ENCODE measurements at places on chromosomes 16 and 17. TPM values are rescaled to one million over a fixed set of nuclear protein-coding genes. Genes with fewer than 3 reads are reported as not detected.

PMP22 gene
- 73.6 TPM for total RNA-seq

- H3K36me3 ChIP-seq: peaks cover 22% of the 10 kb centered on the region
- H3K27ac ChIP-seq: no peak overlapping the region
- DNase-seq: no peak
- H3K27me3 ChIP-seq: no peaks in the 10 kb centered on the region
- H3K4me3 ChIP-seq: no peak overlapping the region
Measured at GRCh38 chr17:50739098-50739497, 19.7 kb downstream of the LUC7L3 start.

GRCh38 chr16:29834079-29834478, 13.8 kb downstream of the MVP start:
- no peak overlapping the region for H3K4me3 ChIP-seq
- no peaks in the 10 kb centered on the region for H3K4me1 ChIP-seq
- no peak for DNase-seq

DNA sequence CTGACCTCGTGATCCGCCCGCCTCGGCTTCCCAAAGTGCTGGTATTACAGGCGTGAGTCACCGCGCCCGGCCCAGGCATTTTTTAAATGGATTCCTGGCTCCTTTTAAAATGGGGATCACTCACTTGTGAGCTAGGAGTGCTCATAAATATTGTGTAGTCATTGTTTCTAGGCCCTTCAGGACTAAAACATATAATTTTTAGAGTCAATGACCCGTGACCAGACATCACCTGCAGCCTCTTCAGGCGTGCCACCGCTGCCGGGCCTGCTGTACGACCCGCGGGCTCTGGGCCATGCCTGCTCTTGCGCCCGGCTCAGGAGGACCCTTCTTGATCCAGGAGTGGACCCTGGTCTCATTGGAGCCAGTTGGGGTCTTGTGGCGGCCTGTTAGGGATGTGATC, 30.8 kb downstream of the EFCAB5 start:
- no peak for DNase-seq
- H3K27me3 ChIP-seq: no peaks in the 10 kb centered on the region
- no peak overlapping the region for H3K27ac ChIP-seq
- H3K36me3 ChIP-seq: no peaks in the 10 kb centered on the region

GRCh38 chr17:81456798-81457197, 55.8 kb downstream of the ACTG1 start:
- no peaks in the 10 kb centered on the region for H3K36me3 ChIP-seq
- no peak for DNase-seq
- H3K4me3 ChIP-seq: no peak overlapping the region

- DNase-seq: no peak
- H3K27me3 ChIP-seq: no peaks in the 10 kb centered on the region
- no peaks in the 10 kb centered on the region for H3K36me3 ChIP-seq
- H3K27ac ChIP-seq: no peak overlapping the region
Measured at GRCh38 chr16:9970244-9970643, 212.0 kb downstream of the GRIN2A start.

GRCh38 chr17:31736855-31737625, 122.0 kb downstream of the COPRS start:
- H3K36me3 ChIP-seq: no peaks in the 10 kb centered on the region
- H3K4me3 ChIP-seq: no peak overlapping the region
- no peak for DNase-seq
- no peaks in the 10 kb centered on the region for H3K27me3 ChIP-seq
- no peaks in the 10 kb centered on the region for H3K4me1 ChIP-seq

DNA sequence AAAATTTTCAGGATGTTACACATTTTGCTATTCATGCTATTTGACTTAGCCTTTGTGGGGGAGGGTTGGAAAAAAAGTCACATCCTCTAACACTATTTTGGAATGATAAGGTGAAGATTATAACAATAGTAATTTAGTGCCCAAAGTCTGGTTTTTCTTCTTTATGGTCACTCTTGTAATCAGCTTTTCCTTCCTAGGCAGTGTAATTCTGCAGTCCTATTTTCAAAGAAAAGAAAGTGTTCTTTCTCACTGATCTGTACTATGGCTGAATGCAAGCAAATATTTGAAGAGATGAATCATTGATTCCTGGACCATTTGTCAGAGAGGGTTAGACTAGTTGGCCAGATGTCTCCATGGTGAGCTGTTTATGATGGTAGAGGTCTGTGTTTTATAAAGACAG, 8.4 kb downstream of the RSPRY1 start:
- H3K27ac ChIP-seq: no peak overlapping the region
- no peaks in the 10 kb centered on the region for H3K36me3 ChIP-seq
- no peaks in the 10 kb centered on the region for H3K4me1 ChIP-seq
- DNase-seq: no peak

- H3K4me3 ChIP-seq: peak overlapping the region; percentile 81
- DNase-seq: no peak
- peaks cover 25% of the 10 kb centered on the region for H3K36me3 ChIP-seq
- H3K4me1 ChIP-seq: no peaks in the 10 kb centered on the region
- H3K27me3 ChIP-seq: no peaks in the 10 kb centered on the region
Measured at GRCh38 chr17:4998732-4999429, 1.1 kb downstream of the KIF1C start.

TRPV3 gene
- 1.2 TPM for total RNA-seq

DNA sequence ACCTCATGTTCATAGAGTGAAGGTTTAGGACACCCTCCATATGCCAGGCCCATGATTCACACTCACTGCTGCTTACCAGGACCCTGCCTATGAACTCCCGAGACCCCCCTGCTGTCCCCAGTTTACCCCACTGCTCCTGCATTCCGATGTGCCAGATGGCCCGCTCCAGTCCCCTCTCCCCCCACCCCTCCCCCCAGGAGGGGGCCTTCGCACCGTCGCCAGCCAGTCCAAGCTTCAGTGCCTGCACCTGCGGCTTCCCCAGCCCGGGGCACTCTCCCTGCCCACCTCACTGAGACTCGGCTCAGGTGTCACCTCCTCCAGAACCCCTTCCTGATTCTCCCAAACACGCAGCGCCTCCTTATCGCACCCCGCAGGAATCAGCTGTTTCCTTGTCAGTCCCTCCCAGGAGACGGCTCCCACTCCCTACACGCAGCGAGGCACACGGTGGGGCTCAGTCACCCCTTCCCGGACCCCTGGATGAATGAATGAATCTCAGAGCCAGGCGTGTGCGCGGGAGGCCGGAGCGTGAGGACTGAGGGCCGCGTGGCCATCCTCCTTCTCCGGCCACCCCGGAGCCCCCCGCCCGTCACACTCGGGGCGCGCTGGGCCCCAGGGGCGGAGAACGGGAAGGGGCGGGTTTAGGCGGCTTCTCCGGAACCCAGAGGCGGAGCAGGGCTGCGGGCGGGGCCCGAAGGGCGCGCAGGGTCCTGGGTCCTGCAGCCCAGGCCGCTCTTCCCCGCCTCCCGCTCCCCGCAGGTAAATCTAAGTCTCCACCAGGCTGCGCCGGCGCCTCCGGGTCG, 1.6 kb downstream of the MYO1C start:
- peak; percentile 92 for DNase-seq
- H3K4me1 ChIP-seq: no peaks in the 10 kb centered on the region
- no peaks in the 10 kb centered on the region for H3K27me3 ChIP-seq
- no peaks in the 10 kb centered on the region for H3K36me3 ChIP-seq

DNA sequence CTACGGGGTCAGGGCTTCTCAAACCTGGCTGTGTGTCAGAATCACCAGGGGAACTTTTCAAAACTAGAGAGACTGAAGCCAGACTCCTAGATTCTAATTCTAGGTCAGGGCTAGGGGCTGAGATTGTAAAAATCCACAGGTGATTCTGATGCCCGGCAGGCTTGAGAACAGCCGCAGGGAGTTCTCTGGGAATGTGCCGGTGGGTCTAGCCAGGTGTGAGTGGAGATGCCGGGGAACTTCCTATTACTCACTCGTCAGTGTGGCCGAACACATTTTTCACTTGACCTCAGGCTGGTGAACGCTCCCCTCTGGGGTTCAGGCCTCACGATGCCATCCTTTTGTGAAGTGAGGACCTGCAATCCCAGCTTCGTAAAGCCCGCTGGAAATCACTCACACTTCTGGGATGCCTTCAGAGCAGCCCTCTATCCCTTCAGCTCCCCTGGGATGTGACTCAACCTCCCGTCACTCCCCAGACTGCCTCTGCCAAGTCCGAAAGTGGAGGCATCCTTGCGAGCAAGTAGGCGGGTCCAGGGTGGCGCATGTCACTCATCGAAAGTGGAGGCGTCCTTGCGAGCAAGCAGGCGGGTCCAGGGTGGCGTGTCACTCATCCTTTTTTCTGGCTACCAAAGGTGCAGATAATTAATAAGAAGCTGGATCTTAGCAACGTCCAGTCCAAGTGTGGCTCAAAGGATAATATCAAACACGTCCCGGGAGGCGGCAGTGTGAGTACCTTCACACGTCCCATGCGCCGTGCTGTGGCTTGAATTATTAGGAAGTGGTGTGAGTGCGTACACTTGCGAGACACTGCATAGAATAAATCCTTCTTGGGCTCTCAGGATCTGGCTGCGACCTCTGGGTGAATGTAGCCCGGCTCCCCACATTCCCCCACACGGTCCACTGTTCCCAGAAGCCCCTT, 10.9 kb downstream of the STH start:
- H3K4me1 ChIP-seq: no peaks in the 10 kb centered on the region
- H3K27me3 ChIP-seq: no peaks in the 10 kb centered on the region
- no peak overlapping the region for H3K27ac ChIP-seq
- no peak overlapping the region for H3K4me3 ChIP-seq

DNA sequence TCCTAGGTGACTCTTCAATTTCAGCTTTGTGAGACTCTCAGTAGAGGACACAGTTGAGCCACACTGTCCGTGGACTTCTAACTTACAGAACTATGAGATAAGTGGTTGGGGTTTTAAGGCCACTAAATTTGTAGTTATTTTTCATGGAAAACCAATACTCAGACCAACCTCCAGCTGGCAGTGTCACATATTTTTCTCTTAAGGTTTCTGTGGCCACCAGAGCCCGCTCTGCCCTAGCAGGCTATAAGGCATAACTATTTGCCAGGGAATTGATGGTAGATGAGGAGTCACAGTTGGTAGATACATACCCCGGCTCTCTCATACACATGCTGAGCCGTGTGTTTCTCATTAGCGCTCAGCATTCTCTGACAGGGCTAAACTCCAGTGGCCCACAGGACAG, 336.8 kb upstream of the MON1B start:
- no peaks in the 10 kb centered on the region for H3K4me1 ChIP-seq
- DNase-seq: no peak
- H3K27ac ChIP-seq: no peak overlapping the region
- H3K27me3 ChIP-seq: no peaks in the 10 kb centered on the region
- no peak overlapping the region for H3K4me3 ChIP-seq

DNA sequence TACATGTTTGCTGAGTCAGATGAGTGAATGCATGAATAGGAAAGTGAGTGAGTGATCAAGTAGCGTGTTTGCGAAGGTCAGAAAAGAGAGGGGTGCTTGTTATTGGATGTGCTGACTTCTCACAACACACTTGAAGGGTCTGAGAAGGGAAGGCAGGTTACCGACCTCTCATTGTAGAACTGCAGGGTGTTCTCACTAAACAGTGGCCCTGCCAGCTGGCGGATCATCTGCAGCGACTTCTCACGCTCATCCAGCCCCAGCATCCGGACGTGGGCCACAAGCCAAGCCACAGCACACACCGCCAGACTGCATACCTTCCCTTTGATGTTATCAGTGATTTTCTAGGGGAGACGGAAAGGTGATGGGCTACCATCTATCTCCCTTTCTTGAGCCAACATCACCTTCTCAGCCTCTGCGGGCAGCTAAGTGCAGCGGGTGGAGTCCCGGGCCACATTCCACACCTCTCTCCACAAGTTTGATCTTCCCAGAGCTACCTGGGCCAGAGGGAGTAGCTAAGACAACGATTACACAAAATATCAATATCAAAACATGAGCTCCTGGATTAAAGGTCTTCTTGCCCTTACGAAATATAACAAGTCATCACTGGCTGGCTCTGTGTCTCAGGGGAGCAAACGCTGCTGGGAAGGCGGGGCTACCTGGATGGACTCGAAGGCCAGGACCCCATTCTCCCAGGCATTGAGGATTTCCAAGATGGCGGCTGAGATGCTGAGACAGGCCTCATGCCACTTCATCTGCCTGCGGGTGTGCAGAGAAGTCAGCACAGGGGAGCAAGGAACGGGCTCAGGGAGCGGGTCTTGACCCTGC, 11.0 kb downstream of the CSF3 start:
- no peak overlapping the region for H3K27ac ChIP-seq
- H3K27me3 ChIP-seq: no peaks in the 10 kb centered on the region
- no peak for DNase-seq
- H3K4me3 ChIP-seq: no peak overlapping the region
- peaks cover 38% of the 10 kb centered on the region for H3K36me3 ChIP-seq

DNA sequence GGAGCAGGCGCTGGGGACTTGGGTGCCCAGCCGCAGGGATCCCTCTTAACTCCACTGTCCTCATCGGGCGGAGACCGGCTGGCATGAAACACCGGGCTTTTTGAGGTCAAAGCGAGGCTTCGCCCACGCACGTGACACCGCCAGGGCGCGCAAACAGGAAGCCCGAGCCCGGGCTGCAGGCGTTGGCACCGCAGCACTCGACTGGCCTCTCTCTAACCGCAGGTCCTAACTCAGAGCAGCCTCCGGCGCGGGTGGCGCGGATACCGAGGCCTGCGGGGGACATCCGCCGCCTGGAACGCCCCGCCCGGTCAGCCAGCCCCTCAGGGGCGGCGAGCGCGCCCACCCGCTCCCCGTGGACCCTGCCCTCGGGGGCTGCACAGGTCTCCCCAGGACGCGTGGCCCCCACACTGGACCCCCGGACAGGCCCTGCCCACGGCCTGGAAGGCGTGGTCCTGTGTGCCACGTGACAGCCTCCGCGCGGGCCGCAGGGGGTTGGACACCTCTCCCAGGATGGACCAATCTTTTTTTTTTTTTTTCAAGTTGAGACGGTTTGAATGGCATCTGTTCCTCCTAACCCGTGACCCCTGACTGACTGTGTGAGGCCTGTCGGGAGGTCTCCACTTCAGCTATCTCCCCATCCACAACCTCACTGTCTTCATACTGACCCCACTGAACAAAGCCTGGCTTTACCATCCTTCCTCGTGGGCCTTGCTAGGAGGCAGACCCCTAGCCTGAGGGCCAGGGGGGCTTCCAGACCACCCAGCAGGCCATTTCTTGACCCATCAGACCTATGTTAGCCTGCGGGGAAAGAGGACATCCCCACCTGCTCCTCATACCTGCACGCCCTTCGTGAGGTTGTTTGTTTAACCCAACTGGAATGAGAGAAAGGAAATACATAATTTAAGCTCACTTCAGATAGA, 8.4 kb upstream of the SLC47A2 start:
- no peak for DNase-seq
- H3K36me3 ChIP-seq: no peaks in the 10 kb centered on the region
- no peaks in the 10 kb centered on the region for H3K4me1 ChIP-seq
- H3K27ac ChIP-seq: peak overlapping the region; percentile 26

RHOT2 gene
- total RNA-seq: 117 TPM

DNA sequence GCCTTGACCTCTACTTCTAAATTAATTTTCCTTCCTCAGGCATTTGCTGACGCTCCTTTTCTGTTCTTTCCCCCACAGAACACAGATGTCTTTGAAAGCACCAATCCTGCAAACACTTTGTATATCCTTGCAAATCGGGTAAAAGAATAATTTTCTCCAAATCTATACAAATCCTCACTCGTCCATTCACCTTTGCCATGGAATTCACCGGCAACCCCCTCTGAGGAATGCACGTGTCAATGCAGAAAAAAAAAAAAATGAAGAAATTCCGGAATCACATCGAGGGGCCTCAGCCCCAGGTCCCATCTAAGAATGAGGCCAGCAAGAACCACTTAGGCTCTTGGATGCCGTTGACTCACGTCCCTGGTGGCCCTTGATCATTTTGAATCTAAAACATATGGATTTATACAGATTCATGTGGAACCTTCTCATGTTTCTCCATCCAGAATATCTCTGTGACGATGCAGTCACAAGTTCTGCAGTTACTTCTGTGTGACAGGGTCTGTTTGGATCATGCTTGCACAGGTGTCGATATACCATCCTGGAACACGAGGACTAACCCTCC, 136.9 kb downstream of the RBFOX3 start:
- H3K27ac ChIP-seq: no peak overlapping the region
- DNase-seq: no peak
- no peaks in the 10 kb centered on the region for H3K4me1 ChIP-seq
- H3K27me3 ChIP-seq: no peaks in the 10 kb centered on the region
- H3K36me3 ChIP-seq: no peaks in the 10 kb centered on the region

Measured in kidney (tissue), 22 donors.